ENCODE measurements at places on chromosomes 1 and 21. TPM values are rescaled to one million over a fixed set of nuclear protein-coding genes. Genes with fewer than 3 reads are reported as not detected.

- peak; percentile 90 for DNase-seq
These were observed 22.3 kb upstream of the TMEM222 start for GRCh38 chr1:27299385-27300271.

The WNT9A gene
- total RNA-seq, result 2.7 TPM

DNA sequence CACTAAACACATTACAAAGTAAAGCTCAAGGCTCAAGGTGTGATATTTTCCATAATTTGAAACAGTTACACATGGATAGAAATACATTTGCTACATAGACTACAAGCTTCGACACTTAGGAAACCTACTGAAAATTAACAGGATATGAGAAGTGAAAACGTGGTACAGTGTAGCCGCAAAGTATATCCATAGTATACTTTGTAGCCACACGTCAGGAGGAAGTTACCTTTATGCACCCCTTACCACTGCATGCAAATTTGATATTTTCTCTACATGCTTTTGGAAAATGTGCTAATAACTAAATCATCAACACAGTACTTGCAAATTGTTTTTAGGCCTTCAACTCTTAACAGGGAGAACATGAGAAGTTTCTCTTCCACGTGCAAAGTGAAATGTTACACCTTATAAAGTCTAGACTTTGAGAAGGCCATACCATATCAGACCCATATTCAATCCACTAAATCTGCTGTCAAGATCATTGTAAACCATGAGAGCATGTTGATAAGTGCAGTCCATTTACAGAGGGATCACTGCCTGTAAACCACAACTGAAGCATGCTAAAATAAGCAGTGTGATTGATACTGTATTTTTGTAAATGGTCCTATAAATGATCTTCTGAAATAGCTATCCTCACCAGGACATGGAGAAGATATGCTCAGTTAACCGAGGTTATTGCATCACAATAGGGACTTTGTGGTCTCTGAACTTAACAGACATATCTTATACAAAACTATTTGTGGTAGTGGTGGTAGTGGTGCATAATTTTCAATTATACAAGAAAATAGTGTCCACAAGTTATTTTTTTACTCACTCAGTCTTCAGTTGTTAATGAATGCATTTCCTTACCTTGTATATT lies 64.7 kb downstream of the VAV3 start:
- no peak for DNase-seq

DNA sequence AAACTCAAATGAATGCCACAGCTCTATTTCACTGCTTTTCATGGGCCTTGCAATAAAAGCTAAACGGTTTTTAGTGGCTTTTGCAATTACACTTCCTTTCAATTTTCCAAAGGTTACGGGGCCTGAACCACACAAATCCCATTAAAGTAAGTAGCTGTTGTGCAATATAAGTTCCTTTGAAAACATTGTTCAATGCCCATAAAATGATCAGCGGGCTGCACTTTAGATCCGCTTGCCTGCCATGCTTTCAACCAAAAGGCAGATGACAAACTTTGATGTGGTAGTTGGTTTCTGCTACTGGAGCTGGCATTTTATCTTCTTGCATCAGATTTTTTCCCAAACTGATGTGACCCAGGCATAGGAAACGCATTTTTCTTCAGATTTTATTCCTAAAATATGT lies 50.2 kb downstream of the PRRX1 start:
- DNase-seq, result no peak

- DNase-seq, result no peak
These were observed 6.2 kb downstream of the SLC2A1 start for GRCh38 chr1:42952303-42953001.

DNA sequence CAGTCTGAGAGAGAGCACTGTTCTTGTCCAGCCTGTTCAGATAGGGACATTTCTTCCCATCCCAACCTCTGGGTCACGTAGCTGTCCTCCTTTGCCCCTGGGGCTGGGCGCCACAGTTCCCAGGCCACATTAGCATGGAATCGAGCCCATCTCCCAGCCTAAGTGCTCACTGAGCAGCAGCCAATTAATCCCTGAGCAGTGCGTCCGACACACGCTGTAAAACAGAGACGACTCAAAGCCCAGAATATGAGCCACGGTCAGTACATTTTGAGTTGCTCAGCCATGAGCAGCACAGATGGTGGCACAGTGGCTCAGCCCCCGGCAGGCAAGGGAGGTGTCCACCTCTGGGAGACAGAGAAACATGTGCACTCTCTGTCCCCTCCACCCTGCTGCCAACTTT lies 267.4 kb downstream of the NPHP4 start:
- no peak for DNase-seq

DNA sequence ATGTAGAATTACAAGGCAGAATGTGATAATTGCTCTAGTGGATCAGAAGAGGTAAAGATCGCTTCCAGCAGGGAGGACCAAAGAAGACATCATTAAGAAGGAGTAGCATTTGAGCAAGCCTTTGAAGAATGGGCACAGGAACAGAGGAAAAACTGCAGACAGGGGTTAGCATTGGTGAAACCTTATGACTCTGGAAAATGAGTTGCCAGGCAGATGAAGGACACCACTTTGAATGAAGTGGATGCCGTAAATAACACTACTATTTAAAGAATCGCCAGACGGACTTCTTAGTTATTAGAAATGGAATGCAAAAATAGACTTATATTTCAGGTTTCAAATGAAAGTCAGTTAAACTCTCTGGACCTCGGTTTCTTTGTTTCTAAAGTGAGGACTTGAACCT lies 727.7 kb downstream of the USP25 start:
- DNase-seq, result no peak

DNA sequence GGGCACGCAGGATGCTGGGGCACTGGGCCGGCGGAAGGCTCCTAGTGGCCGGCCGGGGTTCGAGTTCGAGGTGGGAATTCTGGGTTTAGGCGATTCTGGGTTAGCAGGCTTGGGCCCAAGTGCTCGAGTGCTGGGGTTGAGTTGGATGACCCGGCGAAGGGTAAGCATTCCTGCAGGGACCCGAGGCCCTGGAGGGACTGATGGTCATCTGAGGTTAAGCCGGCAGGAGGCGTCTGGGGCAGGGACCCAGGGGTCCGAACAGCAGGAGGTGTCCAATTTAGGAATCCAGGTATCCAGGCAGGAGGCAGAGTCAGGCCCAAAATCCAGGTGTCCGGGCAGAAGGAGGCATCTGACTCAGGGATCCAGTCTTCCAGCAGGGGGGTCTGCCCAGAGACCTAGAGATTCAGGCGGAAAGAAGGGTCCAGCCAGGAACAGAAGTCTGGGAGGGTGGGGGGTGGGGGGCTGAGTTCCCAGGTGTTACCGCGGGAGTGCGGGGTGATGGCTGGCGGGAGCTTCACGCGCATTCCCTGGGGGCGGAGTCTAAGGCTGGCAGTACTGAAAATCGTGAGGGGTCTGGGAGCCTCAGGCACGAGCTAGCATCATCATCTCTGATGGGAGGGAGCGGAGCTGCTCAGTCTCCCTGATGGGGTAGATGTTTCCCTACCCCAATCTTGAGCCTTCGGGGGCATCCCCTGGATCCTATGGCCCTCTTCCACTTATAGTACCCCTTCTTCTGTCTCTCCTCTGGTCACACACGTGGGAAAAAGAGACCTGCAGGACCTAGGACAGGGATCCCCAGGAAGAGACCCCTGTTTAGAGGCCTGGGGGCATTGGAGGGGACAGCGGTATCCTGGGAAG lies 585 bp downstream of the GPR3 start:
- no peak for DNase-seq

- no peak for DNase-seq
These were observed 250.3 kb downstream of the PTPRC start for GRCh38 chr1:198889101-198889500.

- no peak for DNase-seq
These were observed 20.9 kb downstream of the DPH5 start for GRCh38 chr1:101004670-101005069.

DNA sequence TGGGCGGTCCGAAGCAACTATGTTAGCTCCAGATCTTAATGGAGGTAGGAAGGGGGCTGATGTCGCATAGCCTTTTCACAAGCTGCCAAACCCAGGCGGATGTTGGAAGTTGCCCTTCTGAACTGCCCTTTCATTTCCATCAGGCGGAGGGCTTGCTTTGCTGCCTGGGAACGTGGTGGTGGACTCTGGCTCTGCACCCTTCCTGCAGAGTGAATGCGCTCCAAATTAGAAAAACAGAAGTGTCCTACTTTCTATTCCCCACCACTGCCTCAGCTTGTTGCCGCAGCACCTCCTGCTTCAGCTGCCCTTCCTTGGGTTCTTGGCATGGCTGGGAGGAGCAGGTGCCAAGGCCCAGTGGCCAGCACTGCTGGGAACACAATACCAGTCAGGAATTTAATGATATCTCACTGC lies 60.6 kb downstream of the AK4 start:
- no peak for DNase-seq

- no peak for DNase-seq
These were observed 230.1 kb downstream of the DUSP10 start for GRCh38 chr1:221511797-221512196.

DNA sequence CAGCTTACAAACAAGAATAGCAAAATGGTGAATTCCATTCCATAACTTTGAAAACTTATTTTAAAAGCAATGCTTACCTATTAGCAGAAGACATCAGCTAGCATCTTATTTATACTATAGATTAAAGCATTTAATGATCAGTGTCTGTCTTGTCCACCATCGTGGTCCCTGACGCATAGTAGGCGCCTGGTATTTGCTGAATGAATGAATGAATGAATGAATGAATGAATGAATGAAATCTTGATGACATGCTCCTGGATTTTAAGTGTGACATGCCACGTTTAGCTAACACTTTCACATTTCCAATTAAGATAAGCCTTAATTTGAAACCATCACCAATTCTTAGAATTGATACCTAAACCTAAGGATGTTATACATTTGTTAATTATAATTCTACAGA lies 39.9 kb downstream of the COP1 start:
- DNase-seq, result no peak

DNA sequence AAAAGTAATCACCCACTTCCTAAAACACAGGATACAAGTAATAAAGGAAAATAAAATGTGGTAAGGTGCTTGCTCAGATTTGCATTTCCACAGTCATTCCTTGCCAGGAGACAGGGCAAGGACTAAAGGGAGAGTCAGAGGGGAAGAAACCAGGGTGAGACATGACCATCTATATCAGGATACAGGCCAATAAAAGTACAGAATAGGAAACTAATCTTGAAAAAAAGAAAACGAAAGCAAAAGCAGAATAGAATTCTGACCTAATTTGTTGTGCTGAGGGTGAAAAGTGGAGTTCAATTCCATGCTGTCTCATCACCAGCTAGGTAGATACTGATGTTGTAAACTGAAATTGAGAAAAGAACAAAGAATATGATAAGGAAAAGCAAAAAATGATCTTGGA lies 27.3 kb downstream of the JMJD4 start:
- no peak for DNase-seq

The CFHR4 gene
- not detected for total RNA-seq

- DNase-seq, result no peak
These were observed 123.4 kb upstream of the KCNK1 start for GRCh38 chr1:233490488-233490887.

The SZT2 gene
- 43.3 TPM for total RNA-seq

DNA sequence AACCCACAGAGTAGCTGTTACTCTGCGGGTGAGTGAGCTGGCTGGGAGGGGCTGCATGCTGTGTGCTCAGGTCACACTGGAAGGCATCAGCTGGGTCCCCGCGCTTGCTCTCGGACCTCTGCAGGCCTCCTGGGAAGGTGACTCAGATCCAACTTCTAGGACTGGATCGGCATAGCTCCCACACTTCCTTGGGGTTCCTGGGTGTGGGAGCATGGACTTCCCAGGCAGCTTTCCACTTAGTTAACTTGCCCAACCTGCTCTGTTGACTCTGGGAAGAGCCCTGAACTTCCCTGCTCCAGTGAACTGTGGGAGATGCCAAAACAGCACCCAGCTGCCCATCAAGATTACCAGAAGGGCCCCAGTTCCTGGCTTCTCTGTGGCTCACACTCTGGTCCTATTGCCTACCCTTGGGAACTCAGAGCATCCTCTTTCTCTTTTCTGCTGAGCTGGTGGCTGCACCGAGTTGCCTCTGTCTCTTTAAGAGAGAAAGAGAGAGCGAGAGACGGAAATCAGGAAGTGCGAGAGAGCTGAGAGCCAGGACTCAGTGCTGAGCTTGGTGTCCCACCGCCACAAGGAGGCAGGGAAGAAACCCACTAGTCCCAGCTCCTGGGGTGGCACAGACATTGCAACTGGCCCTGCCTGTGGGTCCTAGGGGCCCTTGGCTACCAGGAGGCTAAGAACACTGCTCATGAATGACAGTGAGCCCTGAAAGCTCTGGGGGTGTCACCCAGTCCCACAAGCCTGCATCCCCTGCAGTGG lies at the start of gene IKBKE:
TSS of gene IKBKE (plus strand) at position 544 of the 759 bp plus-strand sequence. CDS start 2,752 bp downstream, outside the sequence.
- peak; percentile 87 for DNase-seq

DNA sequence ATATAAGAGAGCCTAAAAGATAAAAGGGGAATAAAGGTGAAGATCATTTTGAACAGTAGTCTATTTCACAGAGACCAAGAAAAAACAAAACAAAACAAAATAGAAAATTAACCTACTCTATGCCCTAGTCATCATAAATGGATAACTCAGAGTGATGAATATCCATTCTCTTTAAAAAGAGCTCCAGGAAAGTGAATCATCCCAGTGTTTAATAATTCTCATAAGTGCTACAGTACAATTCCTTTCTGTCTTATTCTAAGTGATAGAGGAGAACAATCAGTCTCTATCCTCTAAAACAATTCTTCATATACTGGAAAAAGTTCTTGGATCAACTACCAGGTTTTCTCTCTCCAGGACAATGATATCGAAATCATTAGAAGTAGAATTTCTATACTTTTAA lies 45.8 kb downstream of the GDAP2 start:
- DNase-seq, result no peak

DNA sequence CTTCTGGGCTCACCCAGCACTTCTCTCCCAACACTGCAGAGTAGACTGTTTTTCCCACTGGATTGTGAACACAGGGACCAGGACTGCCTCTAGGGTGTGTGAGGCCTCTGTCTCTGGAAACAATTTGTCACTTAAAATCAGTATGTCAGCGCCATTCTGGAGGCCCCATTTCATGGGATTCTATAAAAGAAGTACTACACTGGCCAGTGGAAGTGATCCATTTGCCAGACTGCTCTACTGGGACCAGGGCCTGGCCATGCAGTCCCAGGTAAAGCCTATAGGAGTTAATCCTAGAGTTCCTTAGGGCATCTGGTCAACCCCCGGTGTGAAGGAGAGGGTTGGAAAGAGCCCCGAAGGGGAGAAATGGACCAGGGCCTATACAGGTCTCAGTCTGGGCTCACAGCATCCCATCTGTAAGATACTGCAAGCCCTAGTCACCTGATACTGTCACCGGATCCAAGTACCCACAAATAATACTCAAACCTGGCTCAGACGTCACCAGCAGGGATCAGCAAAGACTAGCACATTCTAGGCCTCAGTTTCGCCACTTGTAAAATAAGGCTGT lies 245.0 kb downstream of the FOXD2 start:
- DNase-seq, result no peak

Measured in posterior vena cava (tissue), 2 donors.